Mesenchymal stem cell (in vitro differentiated cells and primary cell): ENCODE measurements at places on chromosomes 1 and 21.

DNA sequence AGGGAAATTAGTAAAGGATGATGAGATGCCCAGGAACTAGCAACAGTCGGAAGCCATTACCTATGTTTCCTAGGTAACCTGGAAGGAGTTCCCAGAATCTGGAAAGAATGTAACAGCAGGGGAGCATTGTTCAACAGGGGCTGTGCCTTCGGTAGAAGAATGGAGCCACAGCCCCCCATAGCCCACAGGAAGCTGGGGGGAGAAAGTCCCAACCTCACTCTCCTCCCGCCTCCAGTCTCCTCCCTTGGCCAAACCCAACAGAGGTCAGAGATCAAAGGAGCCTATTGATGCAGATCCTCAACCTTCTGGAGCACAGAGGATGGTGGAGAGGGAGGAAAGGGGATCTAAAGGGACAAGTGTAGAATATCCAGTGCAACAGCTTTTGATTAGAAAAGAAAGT, 131.5 kb upstream of the SLC44A3 start:
- H3K27ac ChIP-seq, result no peak overlapping the region
- H3K27me3 ChIP-seq, result no peaks in the 10 kb centered on the region
- no peak overlapping the region for H3K4me3 ChIP-seq
- DNase-seq, result no peak
- no peaks in the 10 kb centered on the region for H3K36me3 ChIP-seq

DNA sequence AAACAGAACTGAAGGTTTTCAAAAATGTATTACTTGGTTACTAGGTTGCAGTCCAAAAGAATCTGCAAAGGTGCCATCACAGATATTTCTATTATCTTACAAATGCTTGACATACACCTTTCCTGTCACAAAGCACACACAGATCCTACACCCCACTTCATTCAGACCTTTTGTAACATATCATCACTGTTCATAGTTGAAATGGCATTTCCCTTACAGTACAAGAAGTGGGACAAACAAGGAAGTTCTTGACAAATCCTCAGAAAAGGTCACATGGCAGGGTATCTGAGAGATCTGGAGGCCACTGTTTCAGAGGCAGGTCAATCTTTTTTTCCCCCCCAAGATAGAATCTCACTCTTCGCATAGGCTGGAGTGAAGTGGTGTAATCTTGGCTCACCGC, 21.3 kb downstream of the TOR1AIP2 start:
- H3K4me1 ChIP-seq, result no peaks in the 10 kb centered on the region
- peaks cover 91% of the 10 kb centered on the region for H3K36me3 ChIP-seq
- no peak overlapping the region for H3K27ac ChIP-seq
- H3K4me3 ChIP-seq, result no peak overlapping the region
- no peak for DNase-seq

GRCh38 chr1:23004112-23004511, 11.5 kb downstream of the TEX46 start:
- no peak overlapping the region for H3K4me3 ChIP-seq
- no peak for DNase-seq
- no peaks in the 10 kb centered on the region for H3K4me1 ChIP-seq
- H3K36me3 ChIP-seq, result no peaks in the 10 kb centered on the region

DNA sequence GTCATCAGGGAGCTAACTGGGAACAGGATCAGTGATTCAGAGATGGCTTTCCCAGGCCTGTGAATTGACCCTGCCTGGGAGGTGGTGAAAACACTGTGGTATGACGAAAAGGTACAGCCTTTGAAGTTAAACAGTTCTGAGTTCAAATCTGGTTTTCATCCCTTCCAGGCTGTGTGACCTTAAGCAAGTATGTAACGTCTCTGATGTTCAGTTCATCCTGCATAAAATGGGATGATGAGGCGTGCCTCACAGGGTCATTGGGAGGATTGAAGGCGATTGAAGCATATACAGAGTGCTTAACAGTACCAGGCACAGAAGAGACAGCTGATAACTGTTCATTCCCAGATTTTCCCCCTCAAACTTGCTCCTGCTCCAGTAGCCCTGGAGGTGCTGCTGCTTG, 11.0 kb downstream of the KCNC4 start:
- no peaks in the 10 kb centered on the region for H3K27me3 ChIP-seq
- H3K4me1 ChIP-seq, result peaks cover 2% of the 10 kb centered on the region
- DNase-seq, result no peak
- H3K4me3 ChIP-seq, result no peak overlapping the region
- no peak overlapping the region for H3K27ac ChIP-seq

DNA sequence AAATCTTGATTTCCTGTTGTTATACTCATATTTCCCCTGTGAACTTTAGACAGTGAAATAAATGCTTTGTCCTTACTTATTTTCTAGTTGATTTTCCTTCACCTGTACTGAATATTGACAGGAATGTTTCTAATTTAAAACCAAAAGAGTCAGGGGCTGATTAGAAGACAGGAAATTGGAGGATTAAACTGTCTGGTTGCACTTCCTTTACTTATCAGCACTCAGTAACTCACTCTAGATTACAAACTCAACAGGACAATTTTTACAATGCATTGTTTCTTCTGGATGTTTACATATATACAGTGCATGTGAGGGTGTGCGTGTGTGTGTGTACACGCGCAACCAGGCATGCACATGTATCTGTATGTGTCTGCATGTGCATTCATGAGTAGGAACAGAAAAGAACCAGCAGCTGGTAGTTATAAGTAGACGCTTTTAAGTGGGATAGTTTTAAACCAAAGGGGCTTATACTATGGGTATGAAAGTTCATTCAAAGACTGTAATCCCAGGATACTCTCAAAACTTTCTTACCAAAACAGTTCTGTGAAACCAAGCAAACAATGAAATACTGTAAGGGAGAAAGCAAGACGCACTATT, 212.0 kb upstream of the NFIA start:
- H3K27ac ChIP-seq, result no peak overlapping the region
- no peak overlapping the region for H3K4me3 ChIP-seq
- H3K36me3 ChIP-seq, result no peaks in the 10 kb centered on the region
- H3K27me3 ChIP-seq, result no peaks in the 10 kb centered on the region
